ENCODE measurements at places on chromosomes 7 and 10. TPM values are rescaled to one million over a fixed set of nuclear protein-coding genes. Genes with fewer than 3 reads are reported as not detected.

DNA sequence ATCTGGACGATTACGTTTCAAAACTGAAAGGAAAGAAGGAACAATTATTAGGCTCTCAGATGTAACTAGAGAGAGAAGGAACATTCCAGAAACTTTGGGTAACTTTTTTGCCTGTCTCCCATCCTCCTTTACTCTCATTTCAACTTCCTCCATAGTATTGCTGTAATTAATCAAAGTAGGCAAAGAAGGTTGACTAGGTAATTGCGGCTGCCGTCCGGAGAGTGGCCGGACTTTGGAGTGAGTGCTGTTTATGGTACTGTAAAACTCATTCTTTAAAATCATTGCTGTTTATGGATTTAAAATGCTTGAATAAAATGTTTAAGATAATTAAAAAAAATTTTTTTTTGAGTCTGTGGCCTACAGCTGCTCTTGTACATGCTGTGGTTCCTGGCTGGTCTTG is 56.4 kb downstream of the RBM33 start:
- peaks cover 20% of the 10 kb centered on the region for H3K36me3 ChIP-seq
- no peaks in the 10 kb centered on the region for H3K27me3 ChIP-seq
- DNase-seq: no peak
- no peak overlapping the region for H3K27ac ChIP-seq

DNA sequence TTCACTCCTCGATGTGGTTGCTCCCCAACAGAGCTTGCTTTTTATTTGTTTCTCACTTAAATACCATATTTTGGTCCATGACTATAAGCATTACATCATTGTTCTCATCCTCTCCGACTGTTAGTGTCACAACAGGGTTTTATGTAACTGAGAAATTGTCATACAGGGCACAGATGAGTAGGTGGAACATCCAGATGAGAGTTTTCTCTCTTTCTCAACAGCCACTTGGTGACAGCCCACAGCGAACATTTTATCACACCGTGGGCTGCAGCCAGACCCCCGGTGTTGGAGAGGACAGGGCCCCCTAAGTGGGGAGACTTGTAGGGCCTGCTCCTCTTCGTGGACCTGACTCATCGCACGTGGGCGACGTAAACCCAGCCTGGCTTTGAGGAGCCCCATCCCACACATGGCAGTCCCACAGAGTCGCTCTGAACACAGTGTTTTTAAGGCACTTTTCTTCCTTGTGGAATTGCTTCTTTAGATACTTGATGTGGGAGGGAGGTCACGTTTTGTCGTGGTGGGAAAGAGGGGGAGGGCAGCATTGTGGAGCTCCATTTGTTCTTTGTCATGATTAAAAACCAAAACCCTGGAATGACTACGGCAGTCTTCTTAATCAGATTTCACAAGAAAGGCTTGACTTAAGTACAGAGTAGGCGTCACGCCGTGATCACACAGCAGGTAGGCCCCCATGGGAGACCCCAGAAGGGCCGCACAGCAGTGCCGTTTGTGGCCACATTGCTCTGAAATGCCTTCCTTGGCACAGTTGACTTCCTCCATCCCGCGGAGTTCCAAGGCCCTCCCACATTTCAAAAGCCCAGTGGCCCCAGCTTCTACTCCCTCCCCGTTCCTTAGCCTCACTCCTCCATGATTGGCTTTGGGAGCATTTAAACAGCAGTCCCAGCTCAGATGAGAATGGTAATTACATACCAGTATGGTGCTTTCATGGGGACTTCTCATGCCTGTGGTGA is 220.6 kb downstream of the CCDC3 start:
- no peak for DNase-seq
- H3K4me3 ChIP-seq: no peak overlapping the region
- H3K36me3 ChIP-seq: peaks cover 30% of the 10 kb centered on the region
- H3K4me1 ChIP-seq: peaks cover 19% of the 10 kb centered on the region
- H3K27ac ChIP-seq: no peak overlapping the region

- peak overlapping the region; percentile 2 for H3K27ac ChIP-seq
- peaks cover 11% of the 10 kb centered on the region for H3K36me3 ChIP-seq
- no peaks in the 10 kb centered on the region for H3K4me1 ChIP-seq
- no peak overlapping the region for H3K4me3 ChIP-seq
- peak; percentile 31 for DNase-seq
- H3K27me3 ChIP-seq: no peaks in the 10 kb centered on the region
Observed at GRCh38 chr7:116258734-116259133, 48.4 kb downstream of the TES start.

DNA sequence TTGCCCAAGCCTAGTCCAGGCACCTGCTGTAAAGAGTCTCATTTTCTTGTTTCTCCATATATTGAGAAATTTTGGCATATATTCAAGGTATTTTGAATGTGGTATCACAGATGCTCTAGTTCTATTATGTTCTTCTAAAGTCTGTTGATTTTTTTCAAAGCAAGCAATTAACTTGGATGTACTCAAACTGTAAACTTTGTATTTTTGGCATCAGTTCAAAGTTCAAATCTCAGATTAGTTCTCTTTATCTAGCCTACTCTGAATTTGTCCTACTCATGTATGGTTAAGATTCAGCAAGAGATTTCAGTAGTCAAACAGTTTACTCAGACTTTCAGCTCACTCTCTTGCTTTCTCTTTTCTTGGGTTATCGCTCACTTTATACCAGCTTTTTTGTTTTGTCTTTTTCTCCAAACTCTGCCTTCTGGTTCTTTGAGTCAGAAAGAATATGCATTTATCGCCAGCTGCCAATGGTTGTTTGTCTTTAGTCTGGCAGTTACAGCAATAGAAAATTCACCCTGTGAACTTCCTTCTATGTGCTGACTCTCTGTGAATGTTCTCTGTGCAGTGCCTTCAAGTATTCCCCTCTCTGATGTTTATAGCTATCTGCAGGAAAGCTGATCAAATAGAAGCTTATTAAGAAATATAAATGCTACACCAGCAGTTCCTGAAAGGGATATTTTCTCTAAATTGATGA is 56.0 kb downstream of the ANKRD7 start:
- no peak overlapping the region for H3K27ac ChIP-seq
- peaks cover 54% of the 10 kb centered on the region for H3K27me3 ChIP-seq
- no peaks in the 10 kb centered on the region for H3K4me1 ChIP-seq
- H3K4me3 ChIP-seq: no peak overlapping the region
- no peaks in the 10 kb centered on the region for H3K36me3 ChIP-seq

DNA sequence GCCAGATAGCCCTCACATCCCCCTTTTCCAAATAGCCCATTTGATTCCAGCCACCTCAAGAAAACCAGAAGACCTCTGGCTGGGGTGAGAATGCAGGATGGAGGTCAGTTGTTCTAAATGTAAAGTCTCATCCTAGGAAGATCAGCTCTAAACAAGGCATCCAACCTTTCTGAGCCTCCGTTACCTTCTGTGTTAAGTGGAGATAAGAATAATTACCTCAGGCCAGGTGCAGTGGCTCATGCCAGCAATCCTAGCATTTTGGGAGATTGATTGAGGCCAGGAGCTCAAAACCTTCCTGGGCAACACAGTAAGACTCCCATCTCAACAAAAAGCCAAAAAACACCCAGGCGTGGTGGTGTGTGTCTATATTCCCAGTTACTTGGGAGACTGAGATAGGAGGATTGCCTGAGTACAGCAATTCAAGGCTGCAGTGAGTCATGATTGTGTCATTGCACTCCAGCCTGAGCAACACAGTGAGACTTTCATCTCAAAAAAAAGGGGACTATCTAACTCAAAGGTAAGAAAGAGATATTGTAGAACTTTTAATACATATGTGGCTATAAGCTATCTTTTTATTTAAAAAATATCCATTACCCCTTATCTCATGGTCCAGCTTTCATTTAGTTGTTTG is 43.5 kb downstream of the PRTFDC1 start:
- peaks cover 12% of the 10 kb centered on the region for H3K27me3 ChIP-seq
- no peak overlapping the region for H3K4me3 ChIP-seq
- H3K36me3 ChIP-seq: no peaks in the 10 kb centered on the region
- H3K27ac ChIP-seq: no peak overlapping the region

DNA sequence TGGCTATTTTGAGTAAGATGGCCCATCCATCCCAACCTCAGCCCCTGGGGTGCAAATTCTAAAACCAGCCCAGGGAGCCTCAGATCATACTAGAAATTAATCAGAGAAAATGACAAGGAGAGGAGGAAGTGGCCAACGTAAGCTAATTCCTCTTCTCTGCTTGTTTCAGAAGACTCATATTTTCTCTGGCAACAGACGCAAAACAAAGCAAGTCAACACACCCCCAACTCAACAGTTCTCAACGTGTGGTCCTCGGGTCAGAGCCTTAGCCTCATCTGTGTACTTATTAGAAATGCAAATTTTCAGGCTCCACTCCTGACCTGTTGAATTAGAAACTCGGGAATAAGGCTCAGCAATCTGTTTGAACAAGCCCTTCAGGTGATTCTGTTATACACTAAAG is 413.9 kb upstream of the AUTS2 start:
- peaks cover 42% of the 10 kb centered on the region for H3K4me1 ChIP-seq
- H3K27me3 ChIP-seq: no peaks in the 10 kb centered on the region
- H3K27ac ChIP-seq: peak overlapping the region; percentile 78
- H3K36me3 ChIP-seq: no peaks in the 10 kb centered on the region
- DNase-seq: no peak

DNA sequence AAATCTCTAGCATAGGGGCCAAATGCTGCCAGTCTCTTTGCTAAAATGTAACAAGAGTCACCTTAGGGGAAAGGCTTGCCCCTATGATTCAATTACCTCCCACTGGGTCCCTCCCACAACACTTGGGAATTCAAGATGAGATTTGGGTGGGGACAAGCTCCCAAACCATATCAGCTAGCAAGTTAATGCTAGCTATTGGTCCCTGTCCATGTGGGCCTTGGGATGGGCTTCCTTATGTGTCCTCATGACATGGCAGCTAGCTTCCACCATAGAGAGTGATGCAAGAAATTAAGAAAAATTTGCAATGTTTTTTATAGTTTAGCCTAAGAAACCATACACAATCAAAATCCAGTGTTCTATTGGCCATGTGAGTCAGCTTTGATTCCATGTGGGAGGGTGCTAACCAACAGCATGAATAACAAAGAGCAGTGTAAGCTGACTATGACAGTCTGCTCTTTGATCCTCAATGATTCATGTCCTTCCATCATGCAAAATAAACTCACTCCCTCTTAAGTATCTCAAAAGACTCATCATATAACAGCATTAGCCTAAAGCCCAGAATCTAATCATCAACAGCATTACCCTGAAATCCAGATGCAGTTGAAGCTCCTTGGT is 21.7 kb upstream of the ZNF365 start:
- H3K27me3 ChIP-seq: peaks cover 47% of the 10 kb centered on the region
- peaks cover 18% of the 10 kb centered on the region for H3K36me3 ChIP-seq
- no peak overlapping the region for H3K27ac ChIP-seq
- DNase-seq: no peak
- no peaks in the 10 kb centered on the region for H3K4me1 ChIP-seq

DNA sequence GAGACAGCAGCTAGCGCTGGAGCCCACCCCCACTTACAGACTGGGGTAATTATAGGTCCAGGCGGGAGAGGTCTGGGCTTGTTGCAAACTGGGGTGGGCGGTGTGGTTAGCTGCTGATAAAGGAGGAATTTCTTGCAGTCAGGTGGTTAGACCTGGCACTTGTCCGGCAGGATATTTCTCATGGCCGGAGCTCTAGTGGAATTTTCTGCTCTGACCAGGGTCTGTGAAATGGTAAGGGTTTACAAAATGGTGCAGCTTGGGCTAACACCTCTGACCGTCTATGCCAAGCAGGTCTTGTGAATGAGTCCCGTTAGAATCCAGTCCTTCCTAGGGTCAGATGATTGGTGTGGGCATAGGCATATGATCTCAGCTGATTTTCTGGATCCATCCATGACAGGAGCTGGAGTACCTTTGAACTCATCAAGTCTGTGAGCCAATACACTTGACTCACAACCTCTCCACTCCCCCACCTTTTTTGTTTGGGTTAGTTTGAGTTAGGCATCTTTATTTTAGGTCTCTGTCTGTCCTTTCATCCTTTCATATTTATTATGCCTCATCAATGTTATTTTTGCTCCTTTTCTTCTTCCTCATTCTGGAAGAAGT is 213.4 kb downstream of the SUGCT start:
- H3K36me3 ChIP-seq: no peaks in the 10 kb centered on the region
- H3K4me1 ChIP-seq: no peaks in the 10 kb centered on the region
- H3K27me3 ChIP-seq: peaks cover 5% of the 10 kb centered on the region
- no peak for DNase-seq
- no peak overlapping the region for H3K27ac ChIP-seq

GRCh38 chr7:112573302-112574039 is 92.7 kb downstream of the LSMEM1 start:
- peaks cover 18% of the 10 kb centered on the region for H3K4me1 ChIP-seq
- no peaks in the 10 kb centered on the region for H3K27me3 ChIP-seq
- no peak overlapping the region for H3K4me3 ChIP-seq
- H3K36me3 ChIP-seq: peaks cover 8% of the 10 kb centered on the region

- no peak for DNase-seq
- peaks cover 6% of the 10 kb centered on the region for H3K4me1 ChIP-seq
- no peak overlapping the region for H3K4me3 ChIP-seq
Observed at GRCh38 chr7:152866791-152867501, 107.4 kb downstream of the ACTR3B start.

GRCh38 chr10:3954615-3955014 is 169.6 kb upstream of the KLF6 start:
- peaks cover 10% of the 10 kb centered on the region for H3K27me3 ChIP-seq
- peaks cover 7% of the 10 kb centered on the region for H3K4me1 ChIP-seq
- H3K36me3 ChIP-seq: no peaks in the 10 kb centered on the region

DNA sequence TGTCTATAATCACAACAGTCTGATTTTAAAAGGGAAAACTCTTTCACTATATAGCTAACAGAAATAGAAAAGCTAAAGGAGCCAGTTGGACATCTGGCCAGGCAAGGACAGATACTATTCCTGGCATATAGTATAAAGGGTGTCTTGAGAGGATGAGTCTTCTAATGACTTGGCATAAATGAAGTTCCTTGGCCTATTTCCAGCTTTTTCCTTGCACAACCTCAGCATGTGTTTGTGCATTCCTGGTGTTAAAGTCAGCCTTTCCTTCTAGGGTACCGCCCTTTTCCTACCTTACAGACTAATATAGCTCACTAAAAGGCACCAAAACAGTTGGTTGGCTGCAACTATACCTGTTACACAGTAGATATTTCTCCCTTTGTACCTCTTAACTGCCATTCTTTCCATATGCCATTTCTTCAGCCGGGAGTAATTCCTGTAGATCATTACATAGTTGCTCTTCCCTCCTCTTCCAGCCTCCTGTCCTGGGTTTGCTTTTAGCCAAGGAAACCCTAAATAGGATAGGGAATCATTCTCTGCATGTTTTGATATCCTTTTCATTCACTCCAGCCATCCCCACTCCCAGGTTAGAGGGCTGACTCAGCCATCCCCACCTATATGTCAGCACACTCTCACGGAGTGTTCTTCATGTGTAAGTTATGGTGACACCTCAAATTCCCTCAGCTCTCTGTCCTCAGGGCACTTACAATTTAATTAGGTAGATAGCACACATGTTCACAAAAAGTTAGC is 102.1 kb upstream of the MDFIC start:
- no peaks in the 10 kb centered on the region for H3K4me1 ChIP-seq
- H3K27me3 ChIP-seq: peaks cover 8% of the 10 kb centered on the region
- no peaks in the 10 kb centered on the region for H3K36me3 ChIP-seq
- no peak overlapping the region for H3K4me3 ChIP-seq

GRCh38 chr7:88347090-88347489 is 40.4 kb upstream of the STEAP4 start:
- no peaks in the 10 kb centered on the region for H3K4me1 ChIP-seq
- no peak overlapping the region for H3K4me3 ChIP-seq
- no peak for DNase-seq
- no peak overlapping the region for H3K27ac ChIP-seq
- peaks cover 18% of the 10 kb centered on the region for H3K27me3 ChIP-seq

GRCh38 chr7:67843001-67843565 is 846.5 kb downstream of the TYW1 start:
- H3K27ac ChIP-seq: no peak overlapping the region
- no peaks in the 10 kb centered on the region for H3K27me3 ChIP-seq
- H3K36me3 ChIP-seq: no peaks in the 10 kb centered on the region
- no peak for DNase-seq

Gene FOXP2
- not detected for polyA plus RNA-seq

Gene ATOH7
- not detected for polyA plus RNA-seq

Gene KNDC1
- polyA plus RNA-seq: 0.04 TPM

Gene PDE1C
- polyA plus RNA-seq: not detected

Gene TIAL1
- 13.8 TPM for polyA plus RNA-seq
